ENCODE measurements at places on chromosomes 12 and 14.

GRCh38 chr14:39368261-39368959 lies 63.8 kb downstream of the FBXO33 start:
- peak; percentile 76 for DNase-seq

DNA sequence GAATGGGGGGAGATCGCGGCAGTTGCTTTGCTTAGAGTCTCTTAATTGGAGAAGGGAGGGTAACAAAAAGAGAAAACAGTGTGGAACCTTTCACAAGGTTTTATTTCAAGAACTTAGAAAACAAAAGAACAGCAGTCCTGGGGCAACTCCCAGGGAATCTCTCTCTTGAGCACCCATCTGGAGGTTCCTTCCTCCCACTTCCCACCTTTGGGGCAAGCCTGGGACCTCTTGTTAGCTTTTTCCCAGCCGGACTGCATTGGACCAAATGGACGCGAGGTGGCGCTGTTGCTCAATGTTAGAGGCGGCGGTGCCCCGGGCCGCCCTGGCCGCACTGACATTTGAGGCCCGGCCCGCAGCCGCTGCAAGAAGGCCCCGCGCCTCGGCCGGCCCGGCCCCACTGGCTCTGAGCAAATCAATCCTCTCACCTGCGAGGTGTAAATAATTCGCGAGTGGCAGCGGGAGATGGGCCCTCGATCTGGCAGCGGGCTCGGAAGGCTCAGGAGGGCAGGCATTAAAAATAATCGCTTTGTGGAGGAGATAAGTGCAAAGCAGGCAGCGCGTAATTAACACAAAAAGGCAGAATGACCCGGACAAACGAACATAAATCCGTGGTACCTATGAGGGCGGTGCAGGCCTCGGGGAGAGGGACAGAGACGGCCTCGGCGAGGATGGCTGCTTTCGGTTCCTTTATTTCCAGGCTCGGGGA lies 2.8 kb upstream of the HOXC8 start:
- peak; percentile 18 for DNase-seq

DNA sequence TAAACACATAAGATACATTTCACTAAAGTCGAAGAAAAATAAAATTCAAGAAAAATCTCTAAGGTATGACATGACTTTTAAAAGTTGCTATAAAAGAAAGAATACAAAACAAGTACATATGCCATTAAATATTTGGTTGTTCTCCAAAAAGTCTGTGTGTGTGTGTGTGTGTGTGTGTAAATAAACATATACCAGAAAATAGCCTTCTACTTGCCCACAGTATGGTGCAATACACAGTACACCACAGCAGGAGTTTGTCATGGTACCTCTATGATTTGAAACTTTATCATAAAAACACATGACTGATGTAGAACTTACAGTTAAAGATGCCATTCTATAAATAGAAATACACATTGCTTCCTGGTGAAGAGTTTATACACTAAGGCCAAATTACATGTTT lies 692.7 kb upstream of the MGAT4C start:
- DNase-seq, result no peak

GRCh38 chr12:103540319-103540718 lies 44.6 kb upstream of the C12orf42 start:
- no peak for DNase-seq

GRCh38 chr12:78239544-78239943 lies 408.9 kb downstream of the NAV3 start:
- DNase-seq, result no peak

DNA sequence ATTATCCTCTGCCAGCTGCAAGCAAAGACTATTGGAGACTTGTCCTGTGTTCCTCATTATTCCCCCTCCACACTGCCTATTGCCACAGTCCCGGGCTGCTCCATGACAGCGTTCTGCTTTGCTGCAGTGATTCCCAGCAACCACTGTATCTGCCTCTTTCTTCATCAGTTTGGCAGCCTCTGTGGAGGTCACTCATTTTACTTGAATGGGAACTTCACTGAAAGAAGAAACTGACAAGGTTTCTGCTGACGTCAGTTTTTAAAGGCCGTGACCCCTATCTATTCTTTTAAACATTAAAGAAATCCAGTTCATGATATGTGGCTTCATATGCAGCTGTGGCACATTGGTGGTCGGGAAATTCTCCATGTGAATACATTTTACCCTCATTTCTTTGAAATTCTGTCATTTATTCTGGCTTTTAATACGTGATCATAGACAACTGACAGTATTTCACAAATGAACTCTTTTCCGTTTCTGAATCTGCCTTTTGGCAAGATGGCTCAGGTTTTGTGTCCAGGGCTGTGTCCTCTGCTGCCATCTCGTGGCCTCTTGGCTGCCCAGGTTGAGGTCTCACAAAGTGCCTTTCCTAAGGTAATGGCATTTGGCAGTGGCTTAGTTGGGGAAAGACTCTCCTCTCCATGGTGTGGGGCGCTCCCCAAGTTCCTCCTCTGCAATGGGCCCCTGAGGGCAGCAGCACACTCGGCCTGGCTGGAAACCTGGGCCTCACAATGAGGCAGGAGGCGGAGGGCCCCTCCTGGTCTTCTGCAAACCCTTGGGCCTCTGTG lies 5.8 kb downstream of the TMEM253 start:
- peak; percentile 80 for DNase-seq

GRCh38 chr12:78871566-78871965 lies 7.0 kb downstream of the SYT1 start:
- no peak for DNase-seq

DNA sequence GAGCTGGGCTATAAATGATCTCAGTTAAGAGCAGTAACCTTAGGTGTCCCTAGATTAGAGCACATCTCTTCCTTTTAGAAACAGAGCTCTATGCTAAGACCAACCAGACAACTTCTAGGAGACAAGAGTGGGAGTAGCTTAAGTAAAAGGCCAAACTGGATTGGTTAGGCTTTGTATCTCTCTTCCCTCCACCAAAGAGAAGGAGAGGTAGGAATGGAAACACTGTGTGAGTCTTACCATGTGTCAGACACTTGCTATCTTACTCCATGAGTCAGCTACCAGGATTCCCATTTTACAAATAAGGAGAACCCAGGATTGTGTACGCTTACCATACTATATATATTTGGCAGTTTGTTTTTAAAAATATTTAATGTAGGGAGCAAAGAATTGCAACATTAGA lies 122.9 kb downstream of the PAX9 start:
- DNase-seq, result no peak

DNA sequence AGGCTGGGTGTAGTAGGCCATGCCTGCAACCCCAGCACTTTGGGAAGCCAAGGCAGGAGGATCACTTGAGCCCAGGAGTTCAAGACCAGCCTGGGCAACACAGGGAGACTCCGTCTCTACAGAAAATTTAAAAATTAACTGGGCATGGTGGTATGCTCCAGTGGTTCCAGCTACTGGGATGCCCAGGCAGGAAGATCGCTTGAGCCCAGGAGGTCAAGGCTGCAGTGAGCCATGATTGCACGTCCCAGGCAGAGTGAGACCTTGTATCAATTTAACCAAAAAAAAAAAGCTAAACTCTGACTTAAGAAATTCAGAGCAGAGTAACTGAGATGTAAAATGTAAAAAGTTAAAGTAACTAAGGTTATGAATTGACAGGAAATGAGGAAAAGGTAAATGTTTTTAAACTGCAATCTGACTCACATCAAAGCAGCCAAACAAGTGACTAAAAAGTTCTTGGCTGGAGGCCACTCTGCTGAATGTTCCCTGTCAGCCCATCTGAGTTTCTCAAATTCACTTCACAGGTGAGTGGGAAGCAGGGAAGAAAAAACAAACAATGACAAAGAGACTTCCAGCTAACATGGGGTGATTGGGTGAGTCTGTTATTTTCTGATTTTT lies 21.3 kb downstream of the PRKD1 start:
- DNase-seq, result peak; percentile 31

DNA sequence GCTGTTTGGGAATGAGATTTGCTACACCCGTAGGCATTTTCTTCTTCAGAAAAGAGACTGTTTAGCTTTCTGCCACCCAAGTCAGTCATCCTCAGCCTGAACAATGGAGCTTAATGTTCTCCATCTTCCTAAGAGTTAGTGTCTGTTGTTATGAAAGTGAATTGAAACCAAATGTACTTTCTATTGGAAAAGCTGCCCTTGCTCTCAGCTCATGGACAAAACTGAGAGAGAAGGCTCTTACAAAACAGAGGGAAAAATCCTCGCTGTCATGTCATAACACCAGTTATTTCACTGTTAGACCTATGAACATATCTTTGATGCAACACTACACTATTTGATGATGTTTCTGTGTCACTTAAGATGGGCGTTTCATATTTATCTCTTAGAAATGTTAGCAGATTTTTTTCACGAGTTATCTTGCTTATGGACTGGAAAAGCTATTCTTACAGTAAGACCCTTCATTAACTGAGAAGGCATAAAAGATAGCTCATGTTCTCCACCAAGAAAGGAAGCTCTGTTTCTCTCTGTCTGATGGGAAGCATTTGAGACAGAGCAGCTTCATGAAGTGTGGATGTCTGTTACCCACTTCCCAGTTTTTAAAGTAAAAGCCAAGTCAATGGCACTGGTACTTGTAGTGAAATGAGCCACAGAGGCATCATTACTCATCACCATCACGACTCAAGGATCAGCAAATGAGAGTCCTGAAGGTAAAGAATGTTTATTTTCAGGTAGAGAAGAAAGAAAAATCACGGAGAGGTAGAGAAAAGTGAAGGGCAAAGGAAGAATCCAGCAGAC lies 483.9 kb downstream of the ZFP36L1 start:
- no peak for DNase-seq

DNA sequence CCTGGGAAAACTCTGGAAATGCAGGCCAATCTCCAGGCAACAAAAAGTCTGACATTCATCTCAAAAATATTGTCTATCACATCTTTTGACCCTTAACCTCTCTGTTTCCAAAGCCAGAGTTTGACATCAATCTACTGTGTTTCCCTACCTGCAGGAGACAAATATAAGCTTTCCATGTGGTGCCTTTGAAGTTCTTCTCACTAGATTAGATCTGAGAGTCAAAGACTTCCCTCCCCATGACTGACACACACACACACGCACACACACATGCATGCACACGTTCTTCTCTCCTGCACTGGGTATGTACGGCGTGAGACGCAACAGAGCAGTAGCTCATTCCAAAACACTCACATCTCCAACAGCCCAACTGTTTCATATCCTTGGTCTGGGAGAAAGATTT lies 8.1 kb upstream of the ITPR2 start:
- DNase-seq, result no peak
